Stimulated activated CD4-positive, alpha-beta T cell treated with anti-CD3 and anti-CD28 coated beads, Interleukin-1b, Interleukin-23, amount 100 ng/mL, for 1 hour (primary cell): ENCODE measurements at places on chromosomes 7 and 10.

DNA sequence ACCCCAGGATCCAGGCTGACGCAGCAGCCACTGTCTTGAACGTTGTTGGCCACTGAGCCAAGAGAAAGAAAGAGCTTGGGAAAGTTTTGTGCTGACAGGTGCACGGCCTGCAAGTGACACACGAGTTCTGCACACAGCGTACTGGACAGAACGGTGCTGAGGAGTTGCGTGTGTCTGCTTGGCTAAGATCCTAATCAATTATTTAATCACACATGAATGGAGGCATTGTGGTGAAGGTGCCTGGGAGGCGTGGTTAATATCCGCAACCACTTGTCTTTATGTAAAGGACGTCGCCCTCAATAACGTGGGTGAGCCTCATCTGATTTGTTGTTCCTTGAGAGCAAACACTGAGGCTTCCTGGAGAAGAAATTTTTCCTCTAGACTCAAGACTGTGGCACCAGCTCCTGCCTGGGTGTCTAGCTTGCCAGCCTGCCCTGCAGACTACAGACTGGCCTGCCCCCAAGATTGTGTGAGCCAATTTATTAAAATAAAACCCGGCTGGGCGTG, 16.6 kb upstream of the GNA12 start:
- no peak for DNase-seq

- DNase-seq = no peak
Observed at GRCh38 chr7:2143981-2144595, 88.7 kb downstream of the MAD1L1 start.

DNA sequence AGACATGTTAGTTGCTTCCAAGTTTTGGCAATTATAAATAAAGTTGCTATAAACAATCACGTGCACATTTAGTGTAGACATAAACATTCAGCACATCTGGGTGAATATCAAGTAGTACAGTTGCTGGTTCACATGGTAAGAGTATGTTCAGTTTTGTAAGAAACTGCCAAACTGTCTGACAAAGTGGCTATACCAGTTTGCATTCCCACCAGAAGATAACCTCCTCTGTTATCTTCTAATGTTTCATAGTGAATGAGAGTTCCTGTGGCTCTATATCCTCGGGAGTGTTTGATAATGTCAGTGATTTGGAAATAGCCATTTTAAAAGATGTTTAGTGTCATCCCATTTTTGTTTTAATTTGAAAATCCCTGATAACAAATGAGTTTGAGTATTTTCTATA, 259.6 kb upstream of the PLXDC2 start:
- no peak for DNase-seq

DNA sequence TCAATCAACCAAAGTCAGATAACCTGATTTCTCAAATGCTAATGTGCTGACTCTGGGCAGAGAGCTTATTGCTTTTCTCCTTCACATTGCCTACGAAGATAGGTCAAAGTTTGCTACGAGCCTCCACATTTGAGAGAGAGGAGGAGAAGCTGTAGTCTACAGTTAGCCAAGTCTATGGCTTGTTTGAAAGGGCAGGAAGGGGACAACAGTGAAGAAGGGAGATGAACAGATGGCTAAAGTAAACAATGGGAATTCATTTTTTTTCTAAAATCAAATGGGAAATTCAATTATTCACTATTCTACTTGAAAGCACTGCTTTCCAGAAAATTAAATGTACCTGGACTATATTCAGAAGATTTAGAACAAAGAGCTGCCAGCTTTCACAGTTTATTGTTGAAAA, 126.7 kb upstream of the C1QL3 start:
- no peak for DNase-seq

DNA sequence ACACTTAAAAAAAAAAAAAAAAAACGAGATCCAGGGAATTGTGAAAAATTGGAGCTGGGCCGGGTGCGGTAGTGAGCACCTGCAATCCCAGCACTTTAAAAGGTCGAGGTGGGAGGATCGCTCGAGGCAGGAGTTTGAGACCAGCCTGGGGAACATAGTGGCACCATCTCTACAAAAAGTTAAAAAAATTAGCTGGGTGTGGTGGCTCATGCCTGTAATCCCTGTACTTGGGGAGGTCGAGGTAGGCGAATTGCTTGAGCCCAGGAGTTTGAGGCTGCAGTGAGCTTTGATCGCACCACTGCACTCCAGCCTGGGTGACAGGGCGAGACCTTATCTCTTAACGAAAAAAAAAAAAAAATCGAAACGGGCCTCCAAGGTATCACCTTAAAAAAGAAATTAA, 2.0 kb downstream of the CLDN4 start:
- no peak for DNase-seq

DNA sequence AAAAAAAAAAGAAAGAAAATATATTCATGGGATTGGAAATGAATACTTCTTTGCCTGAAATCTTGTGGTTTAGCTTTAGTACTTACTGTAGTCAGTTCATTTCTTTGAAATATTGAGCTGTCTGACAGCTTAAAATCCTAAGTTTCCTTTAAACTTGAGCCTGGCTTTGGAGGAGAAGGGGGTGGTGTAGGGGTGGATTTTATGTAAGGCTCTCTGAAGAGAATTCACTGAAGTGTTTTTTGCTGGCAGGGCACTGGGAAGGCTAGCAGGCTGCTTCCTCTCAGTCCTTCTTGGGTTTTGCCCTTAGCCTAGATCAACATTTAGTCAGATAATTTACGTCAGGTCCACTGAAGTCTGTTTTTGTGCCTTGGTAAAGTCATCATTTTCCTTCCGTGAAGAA, 516.5 kb downstream of the AUTS2 start:
- no peak for DNase-seq

GRCh38 chr7:98802088-98802780, 67.6 kb downstream of the TMEM130 start:
- no peak for DNase-seq

- no peak for DNase-seq
Observed at GRCh38 chr7:14839307-14839706, 63.2 kb downstream of the DGKB start.
